Cardiac atrium fibroblast (primary cell): ENCODE measurements at places on chromosomes 7 and 10. TPM values are rescaled to one million over a fixed set of nuclear protein-coding genes. Genes with fewer than 3 reads are reported as not detected.

The TMEM209 gene
- 7.6 and 8.5 TPM in 2 replicates for total RNA-seq

The DBF4 gene
- 7.5 and 11.0 TPM in 2 replicates for total RNA-seq

The CCDC7 gene
- 0.32 and 1.3 TPM in 2 replicates for total RNA-seq

The PCDH15 gene
- total RNA-seq = not detected in 2 replicates

The EGFR gene
- 35.4 and 49.9 TPM in 2 replicates for total RNA-seq

The OPALIN gene
- not detected in 2 replicates for total RNA-seq

The AFAP1L2 gene
- 2.5 and 3.2 TPM in 2 replicates for total RNA-seq

The TMEM196 gene
- total RNA-seq = not detected in 2 replicates

The CELF2 gene
- total RNA-seq = 11.9 and 23.0 TPM in 2 replicates

The RASSF4 gene
- 15.3 and 18.6 TPM in 2 replicates for total RNA-seq

The CLRN3 gene
- total RNA-seq = not detected in 2 replicates

The HOXA13 gene
- not detected in 2 replicates for total RNA-seq

The MACROH2A2 gene
- 7.6 and 9.7 TPM in 2 replicates for total RNA-seq

The PAPSS2 gene
- 220 and 223 TPM in 2 replicates for total RNA-seq

The CYP2C19 gene
- not detected in 2 replicates for total RNA-seq

The HMX2 gene
- not detected in 2 replicates for total RNA-seq

The TAS2R5 gene
- total RNA-seq = 0.16 and 2.7 TPM in 2 replicates

The NMT2 gene
- total RNA-seq = 28.2 and 29.6 TPM in 2 replicates

The AOC1 gene
- total RNA-seq = not detected in 2 replicates

The ELFN1 gene
- total RNA-seq = 0.65 and 1.1 TPM in 2 replicates
